Stimulated activated CD4-positive, alpha-beta T cell treated with anti-CD3 and anti-CD28 coated beads, Interleukin-1b, Interleukin-23, amount 100 ng/mL, for 1 hour (primary cell): ENCODE measurements at places on chromosomes 12 and 14.

DNA sequence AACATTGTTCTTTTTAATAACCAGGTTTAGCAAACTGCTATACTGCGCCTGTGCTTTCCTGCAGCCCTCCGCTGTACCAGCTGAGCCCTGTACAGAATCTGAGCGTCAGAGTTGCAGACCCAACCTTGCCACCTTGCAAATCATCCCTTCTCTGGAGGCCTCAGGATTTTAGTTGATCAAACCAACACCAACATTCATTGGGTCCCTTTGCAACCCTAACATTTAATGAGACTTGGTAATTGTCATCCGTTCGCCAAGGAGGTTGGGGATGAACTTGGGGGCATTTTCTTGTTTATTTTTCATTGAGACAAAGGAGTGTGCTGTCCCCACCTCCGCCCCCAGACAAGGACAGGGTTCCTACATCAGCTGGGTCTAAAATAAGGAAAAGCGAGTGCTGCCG, 2.6 kb upstream of the GSC start:
- no peak for DNase-seq

DNA sequence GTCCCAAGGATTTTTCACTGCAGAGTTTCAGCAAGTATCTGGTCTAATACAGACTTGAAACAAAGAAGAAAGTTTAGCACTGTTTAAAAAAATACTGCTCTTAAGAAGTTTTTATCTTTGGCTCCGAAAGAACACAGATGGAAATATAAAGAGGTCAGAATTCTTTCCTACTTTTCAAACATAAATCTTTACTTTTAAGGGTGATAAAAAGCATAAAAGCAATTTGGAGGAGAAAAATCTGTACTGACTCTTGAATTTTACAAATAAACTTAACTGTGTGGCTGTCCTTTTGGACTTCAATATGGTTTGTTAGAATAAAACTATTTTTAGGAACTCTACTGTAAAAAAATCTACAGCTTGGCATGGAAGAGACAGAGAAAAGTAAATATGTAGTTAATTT, 27.6 kb upstream of the ISM2 start:
- no peak for DNase-seq

DNA sequence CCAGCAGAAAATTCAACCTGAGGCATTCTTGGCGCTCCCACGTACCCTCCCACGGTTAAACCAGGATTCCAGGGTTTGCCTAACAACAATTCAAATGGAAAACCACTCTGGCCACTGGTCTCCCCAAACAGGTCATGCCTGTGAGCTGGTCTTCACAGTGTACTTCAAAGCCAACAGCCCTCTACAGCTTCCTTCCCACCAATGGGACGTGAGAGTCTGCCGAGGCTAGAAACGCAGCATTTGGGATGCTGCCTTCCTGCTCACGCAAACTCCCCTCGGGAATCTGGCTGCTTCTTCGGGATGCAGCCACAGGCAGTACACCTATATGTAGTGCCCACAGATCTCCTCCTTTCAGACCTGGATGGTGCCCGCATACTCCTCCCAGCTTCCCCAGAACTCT, 149.1 kb downstream of the KLHL28 start:
- no peak for DNase-seq

- no peak for DNase-seq
These were observed 151.1 kb downstream of the CALM1 start for GRCh38 chr14:90547968-90548367.

DNA sequence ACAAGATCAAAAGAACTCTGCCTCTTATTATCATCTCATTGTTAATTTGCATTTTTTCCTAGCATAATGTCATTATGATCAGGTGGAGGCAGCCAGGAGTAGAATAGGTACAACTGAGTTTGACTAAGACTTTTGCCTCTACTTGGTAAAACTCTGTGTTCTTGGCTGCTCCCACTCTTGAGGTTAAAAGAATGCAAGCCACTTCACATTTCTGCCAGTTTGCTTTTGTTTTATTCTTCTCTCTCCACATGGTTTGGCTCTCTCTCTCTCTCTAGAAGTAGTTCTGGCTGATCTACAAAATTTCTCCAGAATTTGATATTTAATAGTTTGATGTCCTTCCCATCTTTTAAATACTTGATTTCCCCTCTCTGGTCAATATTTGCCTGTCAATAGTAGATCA, 170.7 kb upstream of the E2F7 start:
- DNase-seq, result no peak

GRCh38 chr12:1507308-1507707, 87.1 kb downstream of the FBXL14 start:
- no peak for DNase-seq

- DNase-seq, result no peak
These were observed 2.7 kb upstream of the INHBE start for GRCh38 chr12:57452181-57452936.

DNA sequence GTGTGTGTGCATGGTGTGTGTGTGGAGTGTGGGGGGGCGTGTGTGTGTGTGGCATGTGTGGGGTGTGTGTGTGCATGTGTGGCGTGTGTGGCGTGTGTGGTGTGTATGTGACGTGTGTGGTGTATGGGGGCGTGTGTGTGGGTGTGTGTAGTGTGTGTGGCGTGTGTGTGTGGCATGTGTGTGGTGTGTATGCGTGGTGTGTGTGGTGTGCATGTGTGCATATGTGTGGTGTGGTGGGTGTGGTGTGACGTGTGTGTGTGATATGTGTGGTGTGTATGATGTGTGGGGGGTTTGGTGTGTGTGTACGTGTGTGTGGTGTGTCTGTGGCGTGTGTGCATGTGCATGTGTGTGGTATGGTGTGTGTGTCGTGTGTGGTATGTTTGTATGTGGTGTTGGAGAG, 24.1 kb upstream of the CMKLR1 start:
- no peak for DNase-seq

DNA sequence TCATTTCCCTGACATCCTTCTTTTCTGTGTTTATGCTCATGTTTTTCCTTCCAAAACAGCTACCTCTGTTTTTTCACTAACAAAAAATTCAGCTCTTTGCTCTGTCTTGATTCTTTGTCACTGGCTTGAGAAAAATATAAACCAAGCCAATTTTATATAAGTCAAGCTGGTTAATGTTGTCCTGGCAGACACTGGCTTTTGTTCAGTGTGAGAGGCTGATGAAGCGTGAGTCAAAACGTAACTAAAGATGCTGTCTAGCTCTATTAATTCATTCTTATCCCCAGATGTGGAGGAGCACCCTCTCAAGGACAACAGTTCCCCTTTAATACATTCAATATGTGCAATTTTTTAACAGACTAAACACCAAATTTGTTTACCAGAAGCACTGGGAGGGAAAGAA, 15.8 kb downstream of the TSPAN8 start:
- DNase-seq, result no peak

- DNase-seq, result no peak
These were observed 16.4 kb upstream of the LMO3 start for GRCh38 chr12:16622338-16622737.
